ENCODE measurements at places on chromosomes 5 and 9.
A peak's percentile ranks its signal among the peaks of the same experiment; 100 is the strongest.

- DNase-seq: no peak
Observed at GRCh38 chr5:21802869-21803490, 1050.2 kb downstream of the CDH12 start.

DNA sequence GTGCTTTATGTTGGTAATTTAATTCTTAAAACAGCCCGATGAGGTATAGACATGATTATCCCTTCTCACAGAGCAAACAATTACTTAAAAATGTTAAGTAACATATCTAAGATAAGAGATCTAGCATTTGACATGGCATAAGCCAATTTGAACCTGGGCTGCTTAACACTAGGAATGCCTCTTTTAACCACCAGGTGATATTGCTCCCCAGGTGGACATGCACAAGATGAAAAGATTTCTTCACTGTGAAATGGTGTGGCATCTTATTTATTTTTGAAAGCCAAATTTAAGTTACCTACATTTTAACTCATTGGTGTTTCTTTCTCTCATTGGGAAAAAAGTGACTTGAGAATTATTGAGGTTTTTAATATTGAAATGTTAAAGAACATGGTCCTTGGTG is 15.8 kb upstream of the LRRC70 start:
- no peak for DNase-seq

DNA sequence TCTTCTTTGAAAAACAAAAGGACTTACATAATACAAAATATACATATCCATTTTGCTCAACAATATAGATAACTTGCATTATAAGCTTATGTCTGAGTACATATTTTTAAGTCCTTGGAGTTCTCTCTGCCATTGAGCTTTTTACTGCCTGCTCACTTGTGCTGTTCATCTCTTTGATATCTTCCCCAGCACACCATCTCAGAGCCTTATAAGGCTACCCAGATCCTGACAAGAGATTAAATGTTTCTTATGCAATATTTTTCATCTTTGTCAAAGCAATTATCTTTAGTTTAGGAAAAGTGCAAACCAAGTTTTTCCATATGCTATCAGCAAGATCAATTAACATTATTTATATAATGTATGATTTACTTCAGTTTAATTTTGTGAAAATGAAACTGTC is 60.7 kb upstream of the ITGA1 start:
- DNase-seq: no peak

- DNase-seq: no peak
Observed at GRCh38 chr5:91486638-91487037, 103.5 kb upstream of the ARRDC3 start.

DNA sequence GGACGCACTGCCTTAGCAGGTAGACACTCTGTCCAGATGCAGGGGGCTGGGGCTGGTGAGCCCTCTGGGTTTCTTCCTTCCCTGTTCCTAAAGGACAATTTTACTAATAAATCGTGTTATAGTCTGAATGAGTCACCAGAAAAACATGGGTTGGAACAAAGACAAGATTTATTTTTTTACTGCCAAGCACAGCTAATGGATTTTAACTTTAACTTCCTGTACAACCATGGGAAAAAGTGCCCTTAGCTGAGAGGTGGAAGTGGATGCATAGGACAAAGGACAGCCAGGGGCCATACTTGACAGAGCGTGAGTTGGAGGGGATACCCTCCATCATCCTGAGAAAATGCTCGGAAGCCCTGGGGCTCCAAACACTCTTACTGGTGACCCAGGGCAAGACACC is 300.7 kb downstream of the MSX2 start:
- no peak for DNase-seq

DNA sequence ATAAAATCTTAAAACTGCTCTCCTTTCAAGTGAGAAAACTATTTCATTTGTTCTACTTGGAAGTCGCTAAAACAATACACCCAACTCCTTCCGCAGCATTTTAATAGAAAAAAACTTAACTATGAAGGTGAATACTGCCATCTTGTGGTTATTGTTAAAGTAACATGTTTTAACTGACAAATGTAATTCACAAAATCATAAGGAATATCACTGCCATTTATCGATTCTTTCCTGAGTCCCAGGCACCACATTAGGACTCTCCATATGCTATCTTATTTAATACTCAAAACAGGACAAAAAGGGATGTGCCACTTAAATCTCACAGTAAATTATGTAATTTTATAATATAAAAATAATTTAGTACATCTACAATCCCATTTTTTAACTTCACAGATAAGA is 130.5 kb upstream of the ITGA1 start:
- DNase-seq: peak; percentile 30

GRCh38 chr5:176994460-176995121 is 12.0 kb downstream of the UIMC1 start:
- peak; percentile 84 for DNase-seq

- no peak for DNase-seq
Observed at GRCh38 chr9:71634752-71635151, 133.6 kb downstream of the CEMIP2 start.

DNA sequence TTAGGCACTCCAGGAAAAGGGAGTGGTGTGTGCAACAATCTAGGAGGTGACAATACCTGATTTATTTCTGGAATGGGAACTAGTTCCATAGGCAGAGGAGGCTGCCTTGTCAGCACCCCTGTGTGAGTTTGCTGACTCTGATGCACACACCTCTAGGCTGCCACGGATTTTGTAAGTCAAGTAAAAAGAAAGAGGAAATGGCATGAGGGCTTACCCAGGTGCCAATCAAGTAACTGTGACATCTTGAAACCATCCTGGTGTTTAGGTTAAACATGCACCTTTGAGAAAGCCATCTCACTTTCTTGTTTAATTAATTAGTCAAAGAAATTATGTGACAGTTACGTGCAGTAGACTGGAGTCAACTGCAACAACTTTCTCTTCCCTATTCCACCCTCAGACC is 32.3 kb upstream of the FAM81B start:
- DNase-seq: no peak

DNA sequence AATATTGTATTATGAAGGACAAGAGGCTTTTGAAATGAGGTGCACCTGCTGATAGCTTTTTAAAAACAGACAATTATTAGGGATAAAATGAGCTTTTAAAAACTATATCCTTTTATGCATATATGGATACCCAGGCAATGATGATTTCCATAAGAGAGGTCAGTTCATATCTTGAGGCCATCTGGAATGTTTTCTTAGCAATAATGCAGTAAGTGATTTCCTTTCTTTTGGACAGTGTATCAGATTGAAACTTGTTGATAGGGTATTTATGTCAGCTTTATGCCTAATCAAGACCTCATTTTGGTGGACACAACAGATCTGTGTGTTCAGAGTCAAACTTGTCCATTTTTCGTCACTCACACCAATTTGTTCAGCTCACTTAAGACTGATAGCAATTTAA is 413.5 kb upstream of the WWC1 start:
- DNase-seq: no peak

DNA sequence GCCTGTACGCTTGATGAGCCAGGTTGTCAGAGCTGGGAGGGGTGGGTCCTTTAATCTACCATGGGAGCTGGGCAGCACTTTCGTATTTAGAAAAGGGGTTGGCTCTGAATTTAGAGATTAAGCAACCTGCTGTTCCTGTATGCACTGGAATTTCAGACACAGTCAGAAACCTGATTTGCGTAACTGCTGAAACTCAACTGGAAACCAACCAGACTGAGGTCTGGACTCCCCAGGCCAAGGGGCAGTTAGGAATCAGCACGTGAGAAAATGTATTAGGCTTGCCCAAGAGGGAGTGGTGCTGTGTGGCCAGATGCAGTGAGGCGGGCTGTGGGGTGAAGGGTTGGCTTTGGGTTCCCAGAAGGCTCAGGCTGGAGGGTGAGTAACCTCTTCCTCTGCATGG is 235.0 kb downstream of the GOLPH3 start:
- no peak for DNase-seq

- no peak for DNase-seq
Observed at GRCh38 chr5:139740992-139741672, 54.5 kb upstream of the PSD2 start.

DNA sequence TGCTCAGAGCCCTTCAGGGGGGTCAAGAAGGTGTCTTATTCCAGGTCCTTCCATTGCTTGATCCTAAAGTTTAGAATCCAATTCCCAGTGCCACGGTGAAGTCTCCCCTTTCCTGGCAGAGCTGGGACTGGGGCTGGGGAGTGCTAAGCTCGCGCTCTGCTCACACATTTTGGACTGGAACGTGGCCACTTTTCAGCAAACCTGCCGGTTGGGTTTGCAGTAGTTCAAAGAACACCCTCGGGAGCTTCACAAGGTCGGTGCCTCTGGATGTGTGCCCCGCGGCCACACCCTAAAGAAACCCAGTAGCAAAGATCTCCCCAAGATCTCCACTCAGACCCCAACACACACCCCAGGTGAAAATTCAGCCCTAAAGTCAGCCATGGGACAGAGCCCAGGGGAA is at the start of gene C9orf152:
Gene C9orf152 (minus strand): TSS at position 129 of the 400 bp plus-strand sequence. CDS start 580 bp downstream, outside the sequence.
- DNase-seq: no peak

DNA sequence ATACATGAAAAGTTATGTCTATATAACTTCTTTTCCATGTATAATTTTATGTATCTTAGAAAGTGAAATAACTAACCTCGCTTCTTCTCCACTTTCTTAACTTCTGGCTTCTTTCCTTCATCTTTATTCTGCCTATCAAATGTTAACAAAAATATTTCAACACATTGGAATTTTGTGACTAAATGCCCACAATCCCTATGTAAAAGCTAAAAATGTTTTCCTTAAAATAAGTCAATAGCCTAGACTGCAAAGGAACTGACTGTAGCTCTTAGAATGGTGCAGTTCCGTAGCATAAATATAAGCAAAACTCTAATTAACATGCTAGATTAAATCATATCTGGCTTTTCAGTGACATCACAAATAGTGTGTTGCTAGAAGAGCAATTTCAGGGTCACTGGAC is 40.9 kb downstream of the PSIP1 start:
- DNase-seq: no peak

GRCh38 chr5:137315534-137316345 is 183.4 kb downstream of the SPOCK1 start:
- DNase-seq: no peak

DNA sequence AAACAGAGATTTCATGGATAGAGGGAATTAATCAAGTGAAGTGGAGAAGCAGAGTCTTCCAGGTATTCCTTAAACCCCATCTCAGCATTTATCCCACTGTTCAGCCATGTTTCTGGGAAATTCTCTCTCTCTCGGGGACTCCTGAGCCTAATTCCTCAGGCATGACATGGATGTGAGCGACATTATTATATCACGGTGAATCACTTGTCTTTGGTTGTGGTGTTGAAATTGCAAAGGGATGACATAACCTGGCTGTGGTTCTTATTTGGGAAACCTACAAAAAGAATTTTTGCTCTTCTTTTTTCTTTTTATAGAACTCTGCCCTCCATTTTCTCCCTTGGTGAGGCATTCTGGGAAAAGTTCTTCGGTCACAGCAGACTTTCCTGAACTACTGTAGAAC is 457.9 kb upstream of the PTGER4 start:
- no peak for DNase-seq

GRCh38 chr9:119509291-119509905 is 140.2 kb upstream of the BRINP1 start:
- no peak for DNase-seq

Data from hematopoietic multipotent progenitor cell treated with erythropoietin and hydrocortisone succinate and interleukin-3 and kit ligand, for 15 days (in vitro differentiated cells).